Hepatocyte (in vitro differentiated cells): ENCODE measurements at places on chromosomes 5 and 9.
A peak's percentile ranks its signal among the peaks of the same experiment; 100 is the strongest.

DNA sequence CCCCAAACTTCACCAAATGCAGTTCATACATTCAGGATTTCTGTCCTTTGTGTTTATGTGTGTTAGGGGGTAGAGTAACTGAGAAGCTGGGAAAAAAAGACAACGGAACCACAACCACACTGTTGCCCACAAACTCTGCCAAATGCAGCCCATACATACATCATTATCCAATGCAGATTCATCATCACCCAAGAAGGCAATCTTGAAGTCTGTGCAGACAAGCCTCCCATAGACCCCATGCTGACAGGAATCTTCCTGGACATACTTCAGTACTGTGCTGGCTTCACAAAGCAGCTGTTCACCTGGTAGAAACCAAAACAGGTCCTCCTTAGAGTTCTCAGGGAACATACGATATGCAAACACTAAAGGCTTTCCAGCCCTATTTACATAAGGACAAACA is 38.9 kb downstream of the MTMR12 start:
- no peak for DNase-seq

DNA sequence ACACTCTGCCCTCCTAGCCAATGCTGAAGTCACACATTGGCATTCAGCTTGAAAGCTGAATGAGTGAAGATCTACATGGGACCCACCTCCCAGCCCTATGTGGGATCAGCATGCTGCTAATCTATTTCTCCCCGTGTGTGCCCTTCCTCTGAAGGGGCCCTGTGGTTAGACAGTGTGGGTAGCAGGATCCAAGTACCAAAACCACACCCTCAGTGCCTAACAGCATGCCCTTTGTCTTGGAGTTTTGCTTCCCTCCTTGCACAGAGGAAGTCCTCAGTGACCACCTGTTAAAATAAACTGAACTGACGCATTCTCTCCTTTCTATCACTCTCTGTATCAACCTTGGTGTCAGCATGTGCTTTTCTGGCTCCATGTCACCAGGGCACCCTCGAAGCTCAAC is 25.0 kb downstream of the SH3TC2 start:
- DNase-seq: no peak

DNA sequence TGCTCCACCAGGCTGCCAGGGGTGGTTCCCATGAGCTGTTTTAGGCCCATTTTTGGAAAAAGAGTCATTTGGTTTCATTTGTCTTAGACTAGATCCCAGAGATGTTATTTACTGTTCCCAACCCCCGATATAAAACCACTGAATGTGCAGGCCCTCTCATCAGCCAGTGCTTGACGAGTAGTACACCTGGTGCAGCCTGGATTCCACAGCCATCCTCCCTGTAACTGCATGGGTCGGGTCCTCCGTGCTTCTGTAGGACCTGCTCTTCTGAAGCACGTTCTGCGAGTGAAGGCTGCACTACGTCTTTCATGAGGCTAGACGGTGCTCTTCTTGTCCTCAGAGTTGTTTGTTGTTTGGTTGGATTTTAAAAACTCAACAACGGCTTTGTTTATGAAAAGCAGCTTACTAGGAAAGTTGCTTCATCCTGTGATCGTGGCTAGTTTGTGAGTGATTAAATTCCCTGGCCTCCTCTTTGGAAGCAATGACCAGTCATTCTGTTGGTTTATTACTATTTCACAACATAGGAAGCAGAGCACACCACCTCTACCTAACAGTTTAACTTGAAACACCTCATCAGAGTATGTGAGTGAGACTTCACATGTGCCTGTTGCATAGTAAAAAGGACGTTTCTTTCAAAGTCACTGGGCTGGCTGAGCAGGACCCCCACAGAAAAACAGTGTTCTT is 135.2 kb downstream of the AOPEP start:
- DNase-seq: peak; percentile 57

GRCh38 chr5:157384971-157385709 is 74.9 kb upstream of the NIPAL4 start:
- peak; percentile 72 for DNase-seq

GRCh38 chr9:4861736-4862451 is 69.2 kb downstream of the RCL1 start:
- DNase-seq: peak; percentile 26

GRCh38 chr9:7368410-7369292 is 430.9 kb downstream of the DMAC1 start:
- DNase-seq: peak; percentile 35

GRCh38 chr5:68950125-68950524 is 143.7 kb upstream of the SLC30A5 start:
- peak; percentile 10 for DNase-seq

- no peak for DNase-seq
Measured at GRCh38 chr5:39652036-39652435, 227.3 kb upstream of the DAB2 start.

DNA sequence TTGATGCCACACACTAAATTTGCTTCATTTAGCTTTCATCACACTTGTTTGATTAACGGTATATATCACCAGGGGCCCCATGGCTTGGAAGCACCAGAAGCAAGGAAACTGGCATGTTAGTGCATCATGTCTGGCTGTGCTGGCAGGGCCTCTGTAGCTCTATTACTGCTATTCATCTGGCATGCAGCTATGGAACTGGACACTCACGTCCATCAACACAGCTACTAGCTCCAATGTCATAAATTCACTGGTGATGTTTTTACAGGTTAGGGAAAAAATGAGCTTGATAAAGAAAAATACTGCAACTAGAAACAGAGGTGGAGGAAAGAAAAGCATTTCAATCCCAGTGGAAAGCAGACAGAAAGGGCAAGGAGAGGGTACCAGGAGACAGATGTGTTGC is 343.2 kb downstream of the DEPDC1B start:
- DNase-seq: no peak

GRCh38 chr5:83564069-83564749 is 92.7 kb downstream of the VCAN start:
- DNase-seq: peak; percentile 58

GRCh38 chr5:74541381-74541781 is 99.1 kb downstream of the ENC1 start:
- no peak for DNase-seq

GRCh38 chr5:79829260-79829659 is 139.6 kb downstream of the CMYA5 start:
- peak; percentile 18 for DNase-seq

- no peak for DNase-seq
Measured at GRCh38 chr5:63249960-63250359, 671.3 kb downstream of the LRRC70 start.

- DNase-seq: no peak
Measured at GRCh38 chr9:33221568-33221884, 18.4 kb upstream of the SPINK4 start.

GRCh38 chr9:115986508-115986907 is 167.1 kb upstream of the PAPPA start:
- no peak for DNase-seq

DNA sequence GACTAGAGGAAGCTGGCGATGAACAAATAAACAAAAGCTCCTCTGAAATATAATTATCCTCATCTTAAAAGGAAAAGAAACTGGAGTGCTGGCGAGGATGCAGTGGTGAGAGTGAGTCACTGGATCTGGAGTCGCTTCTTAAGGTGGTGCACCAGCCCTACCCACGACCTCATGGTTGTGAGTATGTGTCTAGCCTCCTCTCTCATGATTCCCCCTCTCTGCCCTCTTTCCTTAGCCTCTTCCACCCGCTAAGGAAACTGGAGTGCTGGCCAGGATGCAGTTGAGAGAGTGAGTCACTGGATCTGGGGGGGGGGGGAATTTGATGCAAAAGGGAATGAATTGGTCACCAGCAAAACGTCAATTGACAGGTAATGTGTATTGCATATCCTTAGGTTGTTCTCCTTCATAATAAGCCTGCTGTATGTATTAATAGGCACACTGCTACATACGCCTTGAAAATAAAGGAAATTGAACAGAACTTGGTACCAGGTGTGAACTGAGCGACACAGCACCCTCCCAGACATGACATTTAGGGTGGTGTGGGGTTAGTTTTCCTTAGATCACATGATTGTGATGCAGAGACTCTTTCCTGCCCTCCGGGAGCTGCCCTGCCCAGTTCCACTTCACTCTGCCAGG is 36.3 kb upstream of the EBF1 start:
- DNase-seq: peak; percentile 11

DNA sequence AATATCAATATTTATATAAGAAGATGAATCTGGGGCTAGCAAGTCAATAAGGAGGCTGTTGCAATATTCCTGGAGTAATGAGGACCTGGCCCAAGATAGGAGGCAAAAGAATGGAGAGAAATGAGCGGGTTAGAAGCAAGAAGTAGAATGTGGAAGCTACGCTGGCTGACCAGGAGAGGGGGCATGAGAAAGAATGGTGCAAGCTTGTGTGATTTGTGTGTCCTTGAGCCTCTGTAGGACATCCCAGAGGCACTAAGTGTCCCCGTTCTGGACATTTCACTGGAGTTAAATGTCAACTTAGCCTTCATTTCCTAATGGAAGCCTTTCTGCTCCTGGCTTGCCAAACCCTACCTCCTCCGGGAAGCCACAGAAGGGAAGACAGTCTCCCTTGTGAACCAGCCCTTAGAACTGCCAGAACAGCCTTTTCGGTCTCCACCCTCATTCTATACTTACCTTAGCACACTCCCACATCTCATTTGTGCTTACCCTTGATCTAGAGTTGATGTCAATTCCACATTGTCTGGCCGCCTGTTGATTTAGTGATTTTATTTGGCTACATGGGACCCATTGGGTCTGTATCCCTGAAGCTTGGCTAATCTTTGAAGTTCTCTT is 6.7 kb upstream of the PDE6A start:
- DNase-seq: no peak

- DNase-seq: no peak
Measured at GRCh38 chr5:152632360-152632759, 227.3 kb upstream of the NMUR2 start.

DNA sequence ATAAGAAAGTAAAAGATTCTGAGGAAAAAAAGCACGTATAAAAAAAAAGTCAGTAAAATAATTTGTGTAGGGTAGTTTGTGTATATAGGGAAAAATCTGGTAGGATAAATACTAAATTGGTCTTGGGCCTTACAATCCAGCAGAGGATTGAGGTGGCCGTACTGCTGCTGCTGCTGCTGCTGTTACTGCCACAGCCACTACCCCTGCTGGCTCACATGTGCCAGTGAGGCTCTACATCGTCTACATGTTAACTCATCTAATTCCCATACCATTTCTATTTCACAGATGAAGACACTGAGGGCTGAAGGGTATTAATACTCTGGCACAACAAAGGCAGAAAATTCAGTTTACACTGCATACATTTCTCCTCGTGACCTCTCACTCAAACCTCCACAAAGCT is 928.5 kb downstream of the TLE4 start:
- no peak for DNase-seq

GRCh38 chr9:72276429-72276828 is 88.6 kb downstream of the ZFAND5 start:
- no peak for DNase-seq

DNA sequence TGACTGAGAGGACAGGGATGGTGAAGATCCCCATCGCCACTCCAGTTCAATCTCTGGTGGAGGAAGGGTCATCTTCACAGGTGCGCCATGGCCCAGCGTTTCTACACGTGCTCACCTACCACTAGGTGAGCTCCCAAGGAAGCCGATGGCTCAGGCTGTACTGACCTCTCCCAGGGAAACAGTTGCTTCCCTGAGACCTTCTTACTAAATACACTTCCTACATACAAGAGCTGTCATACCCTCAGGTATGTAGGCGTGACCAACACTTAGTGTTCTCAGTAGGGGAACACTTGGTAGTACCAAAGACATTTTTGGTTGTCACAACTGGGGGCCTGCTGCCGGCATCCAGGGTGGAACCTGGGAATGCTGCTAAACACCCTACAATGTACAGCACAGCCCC is 75.2 kb downstream of the TENT4A start:
- no peak for DNase-seq

- DNase-seq: peak; percentile 53
Measured at GRCh38 chr9:35611230-35611797, 6.3 kb downstream of the TESK1 start.

GRCh38 chr9:9396518-9396917 is 1216.3 kb downstream of the PTPRD start:
- DNase-seq: no peak

DNA sequence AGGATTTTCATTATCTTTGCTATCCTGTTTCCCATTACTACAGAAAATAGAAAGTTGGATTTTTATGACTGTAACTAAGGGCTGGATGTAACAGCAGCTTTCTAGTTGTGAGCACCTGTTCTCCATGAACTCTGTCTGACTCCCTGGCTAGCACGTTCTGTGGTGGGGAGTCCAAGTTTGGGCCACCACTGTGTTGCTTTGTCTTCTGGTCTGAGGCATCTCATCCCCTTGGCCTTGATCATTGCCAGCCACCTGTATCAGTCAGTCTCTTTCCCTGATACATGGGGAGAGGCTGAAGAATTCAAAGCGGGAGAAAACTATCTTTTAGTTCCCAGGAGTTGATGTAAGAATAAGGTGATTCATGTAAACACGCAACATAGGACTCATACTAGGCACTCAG is 33.4 kb downstream of the WDR70 start:
- no peak for DNase-seq

GRCh38 chr5:37859805-37860204 is 20.0 kb upstream of the GDNF start:
- no peak for DNase-seq

- peak; percentile 58 for DNase-seq
Measured at GRCh38 chr5:144183254-144183889, 12.7 kb downstream of the KCTD16 start.

GRCh38 chr5:57382655-57383054 is 100.0 kb downstream of the ACTBL2 start:
- no peak for DNase-seq
